ENCODE measurements at places on chromosomes 12 and 14. TPM values are rescaled to one million over a fixed set of nuclear protein-coding genes. Genes with fewer than 3 reads are reported as not detected.

DNA sequence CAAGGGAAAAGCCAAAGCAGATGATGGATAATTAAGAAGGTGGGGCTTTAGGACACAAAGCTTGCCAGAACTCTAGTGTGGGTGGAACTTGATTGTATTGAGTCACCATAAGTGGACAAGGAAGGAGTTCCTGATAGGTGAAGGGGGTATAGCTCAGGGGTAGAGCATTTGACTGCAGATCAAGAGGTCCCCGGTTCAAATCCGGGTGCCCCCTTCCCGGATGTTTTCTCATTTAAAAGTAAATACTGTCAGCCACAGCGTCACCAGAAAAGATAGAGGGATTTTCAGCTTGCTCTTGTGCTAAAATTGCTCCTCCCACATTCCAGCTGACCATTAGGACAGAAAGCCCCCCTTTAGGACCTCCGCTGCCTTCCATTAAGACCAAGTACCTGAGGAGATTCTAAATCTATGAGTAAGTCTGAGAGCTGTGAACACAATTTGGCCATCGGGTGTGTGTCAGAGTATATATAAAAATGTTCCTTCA, 36.6 kb downstream of the DCAF4 start:
- no peak for DNase-seq

- DNase-seq, result no peak
Observed at GRCh38 chr14:77786148-77786547, 13.8 kb upstream of the ADCK1 start.

The KRT78 gene
- not detected for total RNA-seq

- no peak for DNase-seq
Observed at GRCh38 chr12:62983594-62983993, 48.6 kb upstream of the PPM1H start.

DNA sequence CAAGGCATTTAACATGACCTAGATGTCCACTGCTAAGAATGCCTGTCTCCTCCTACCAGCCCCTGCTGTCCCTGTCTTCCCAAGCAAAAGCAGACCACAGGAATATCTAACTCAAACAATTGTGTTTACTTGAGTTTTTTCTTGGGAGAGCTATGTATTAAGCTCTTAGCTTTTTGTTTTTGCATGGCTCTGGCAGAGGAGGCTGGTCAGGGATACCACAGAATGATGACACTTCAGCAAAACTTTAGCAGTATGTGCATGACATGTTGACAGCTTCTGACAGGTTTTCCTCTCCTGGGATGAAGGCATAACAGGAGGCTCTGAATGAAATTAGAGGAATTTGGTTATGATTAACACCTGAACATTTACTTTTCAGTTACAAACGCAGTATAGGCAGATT, 6.9 kb downstream of the TMBIM6 start:
- no peak for DNase-seq

DNA sequence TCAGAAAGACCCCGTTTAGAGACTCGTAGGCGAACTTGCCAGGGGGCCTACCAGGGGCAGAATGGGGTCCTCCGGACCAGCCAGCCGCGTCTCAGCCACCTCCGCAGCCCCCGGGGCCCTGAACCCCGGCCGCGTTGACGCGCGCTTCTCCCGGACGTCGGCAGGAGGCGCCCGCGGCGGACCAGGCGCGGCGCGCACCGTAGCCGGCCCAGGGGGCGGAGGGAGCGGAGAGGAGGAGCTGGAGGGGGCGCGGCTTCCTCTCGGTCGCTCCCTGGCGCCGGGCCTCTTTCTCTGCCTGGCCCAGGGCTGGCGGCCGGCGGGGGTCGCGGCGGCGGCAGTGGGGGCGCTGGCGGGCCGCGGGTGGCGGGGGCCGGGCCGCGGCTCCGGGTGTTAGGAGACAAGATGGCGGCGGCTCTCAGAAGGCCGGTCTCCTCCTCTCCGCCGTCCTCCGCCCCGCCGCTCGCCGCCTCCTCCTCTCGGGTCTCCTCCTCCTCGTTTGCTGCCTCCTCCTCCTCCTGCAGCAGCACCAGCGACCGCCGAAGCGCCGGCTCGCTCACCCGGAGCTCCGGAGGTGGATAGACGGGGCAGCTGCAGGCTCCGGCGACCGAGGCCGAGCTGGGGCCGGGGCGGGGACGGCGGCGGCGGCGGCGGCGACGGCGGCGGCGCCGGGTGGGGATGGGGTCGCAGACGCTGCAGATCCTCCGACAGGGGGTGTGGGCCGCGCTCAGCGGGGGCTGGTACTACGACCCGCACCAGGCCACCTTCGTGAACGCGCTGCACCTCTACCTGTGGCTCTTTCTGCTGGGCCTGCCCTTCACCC, at the start of gene PCNX1:
Gene PCNX1 (plus strand): TSS at position 284 of the 820 bp plus-strand sequence. CDS start 392 bp downstream, at position 676.
- DNase-seq, result peak; percentile 95

- no peak for DNase-seq
Observed at GRCh38 chr12:102685841-102686240, 205.5 kb upstream of the IGF1 start.

- no peak for DNase-seq
Observed at GRCh38 chr12:79326663-79327062, 364.1 kb downstream of the PAWR start.

DNA sequence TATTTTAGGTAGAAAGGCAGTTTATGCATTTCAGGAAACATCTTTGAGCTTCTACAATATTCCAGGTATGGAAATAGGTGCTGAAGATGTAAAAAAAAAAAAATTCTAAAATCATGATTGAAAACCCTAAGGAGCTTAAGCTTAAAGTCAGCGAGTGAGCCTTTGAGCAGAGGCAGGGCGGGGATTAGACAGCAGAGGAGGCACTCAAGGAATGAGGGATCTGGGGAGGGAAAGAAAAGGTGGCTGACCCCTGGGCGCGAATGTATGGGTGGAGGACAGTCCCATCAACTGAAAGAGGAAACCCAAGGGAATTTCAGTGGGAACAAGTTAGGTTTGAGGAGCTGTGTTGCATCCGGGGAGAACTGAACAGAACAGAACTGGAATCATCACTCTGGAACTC, 6.4 kb upstream of the PTMS start:
- no peak for DNase-seq

The BTG1 gene
- total RNA-seq, result 163 TPM

The SLCO1A2 gene
- total RNA-seq, result 9.2 TPM

GRCh38 chr12:45186762-45187161, 29.1 kb upstream of the ANO6 start:
- no peak for DNase-seq

GRCh38 chr12:67632005-67632404, 16.5 kb upstream of the DYRK2 start:
- DNase-seq, result no peak

DNA sequence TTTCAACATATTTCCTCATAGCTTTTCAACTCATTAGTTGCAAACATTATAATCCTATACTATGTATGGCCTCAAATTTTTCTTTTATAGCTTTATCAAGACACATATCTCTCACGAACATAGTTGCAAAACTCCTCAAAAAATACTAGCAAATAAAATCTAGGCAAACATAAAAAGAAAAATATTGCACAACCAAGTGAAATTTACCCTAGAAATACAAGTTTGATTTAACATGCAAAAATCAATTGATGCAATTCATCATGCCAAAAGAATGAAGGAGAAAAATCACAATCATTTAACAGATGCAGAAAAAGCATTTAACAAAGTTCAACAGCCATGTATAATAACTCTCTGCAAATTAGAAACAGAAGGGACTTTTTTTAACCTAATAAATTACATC, 33.3 kb upstream of the KCNH5 start:
- DNase-seq, result no peak

DNA sequence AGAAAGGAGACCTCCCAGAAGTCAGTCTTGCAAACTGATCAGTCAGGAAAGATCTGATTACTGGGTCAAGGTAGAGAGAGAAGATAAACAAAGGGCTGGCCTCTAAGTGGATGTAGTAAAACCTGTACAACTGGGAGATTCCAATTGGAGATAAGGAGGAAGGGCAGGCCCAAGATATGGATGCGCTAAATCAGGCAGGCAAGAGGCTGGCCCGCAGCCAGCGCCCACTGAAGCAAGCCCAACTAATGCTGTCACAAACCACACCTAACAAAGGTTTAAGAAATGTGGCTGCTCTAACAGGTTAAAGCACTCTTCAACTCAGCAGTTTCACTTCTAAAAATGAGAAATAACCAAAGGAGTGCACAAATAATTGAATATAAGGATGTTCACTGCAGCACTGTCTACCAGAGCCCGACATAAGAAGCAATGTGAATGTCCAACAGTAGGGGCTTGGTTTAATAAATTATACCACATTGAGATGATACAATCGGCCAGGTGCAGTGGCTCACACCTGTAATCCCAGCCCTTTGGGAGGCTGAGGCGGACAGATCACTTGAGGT, 4.7 kb downstream of the GLTP start:
- DNase-seq, result no peak

DNA sequence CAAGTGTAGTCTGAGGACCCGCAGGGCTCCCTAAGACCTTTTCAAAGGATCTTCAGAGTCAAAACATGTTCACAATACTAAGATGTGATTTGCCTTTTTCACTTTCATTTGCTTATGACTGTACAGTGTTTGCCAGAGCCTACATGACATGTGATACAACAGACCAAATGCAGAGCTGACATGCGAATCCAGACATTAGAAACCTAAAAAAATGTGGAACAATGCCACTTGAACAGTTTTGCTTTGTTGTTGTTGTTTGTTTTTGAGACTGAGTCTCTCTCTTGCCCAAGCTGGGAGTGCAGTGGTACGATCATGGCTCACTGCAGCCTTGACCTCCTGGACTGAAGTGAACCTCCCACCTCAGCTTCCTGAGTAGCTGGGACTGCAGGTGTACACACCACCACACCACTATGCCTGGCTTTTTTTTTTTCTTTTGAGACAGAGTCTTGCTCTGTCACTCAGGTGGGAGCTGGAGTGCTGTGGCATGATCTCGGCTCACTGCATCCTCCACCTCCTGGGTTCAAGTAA, 5.3 kb upstream of the RAB35 start:
- DNase-seq, result no peak

- no peak for DNase-seq
Observed at GRCh38 chr12:32566663-32567295, 112.3 kb upstream of the DNM1L start.

DNA sequence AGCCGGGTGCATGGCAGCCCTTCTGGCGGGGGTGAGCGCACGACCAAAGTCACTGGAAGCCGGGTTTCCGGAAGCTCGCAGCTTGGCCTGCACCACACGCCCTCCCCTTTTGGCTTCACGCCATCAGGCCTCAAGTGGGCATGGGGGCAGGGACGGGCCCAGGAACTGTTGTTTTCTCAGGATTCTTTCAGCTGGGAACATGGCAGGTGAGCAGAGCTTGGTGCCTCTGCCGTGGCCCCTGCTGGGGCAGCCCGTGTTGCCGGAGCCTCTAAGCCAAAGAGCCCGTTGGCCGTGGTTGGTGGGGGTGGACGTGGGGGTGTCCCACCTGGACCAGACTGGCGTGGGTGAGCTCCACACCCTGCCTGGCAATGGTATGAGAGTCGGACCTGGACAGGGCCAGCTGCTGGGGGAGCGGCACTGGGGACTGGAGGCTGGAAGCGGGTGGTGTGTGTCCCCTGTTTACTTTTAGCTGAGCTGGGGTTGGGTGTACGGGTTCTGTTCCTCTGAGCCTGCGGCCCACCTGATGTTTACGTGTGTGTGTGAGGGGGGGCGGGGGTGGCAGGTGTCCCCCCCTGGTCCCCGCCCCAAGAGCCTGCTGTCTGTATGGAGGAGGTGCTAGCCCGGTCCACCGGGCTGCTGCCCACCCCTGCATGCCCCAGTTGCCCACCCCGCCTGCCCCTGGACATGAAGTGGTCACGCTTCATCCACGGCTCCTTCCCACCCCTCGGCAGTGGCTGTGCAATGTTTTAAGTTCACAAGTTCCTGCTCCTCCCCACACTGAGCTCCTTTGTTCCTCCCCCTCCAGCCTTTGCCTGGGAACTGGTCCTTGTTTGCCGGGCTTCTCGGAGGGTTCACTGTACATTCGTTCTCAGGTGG, 28.7 kb upstream of the PLD4 start:
- DNase-seq, result peak; percentile 87

GRCh38 chr12:76183459-76184186, 99.1 kb upstream of the NAP1L1 start:
- DNase-seq, result no peak

The TMEM19 gene
- 39.7 TPM for total RNA-seq

DNA sequence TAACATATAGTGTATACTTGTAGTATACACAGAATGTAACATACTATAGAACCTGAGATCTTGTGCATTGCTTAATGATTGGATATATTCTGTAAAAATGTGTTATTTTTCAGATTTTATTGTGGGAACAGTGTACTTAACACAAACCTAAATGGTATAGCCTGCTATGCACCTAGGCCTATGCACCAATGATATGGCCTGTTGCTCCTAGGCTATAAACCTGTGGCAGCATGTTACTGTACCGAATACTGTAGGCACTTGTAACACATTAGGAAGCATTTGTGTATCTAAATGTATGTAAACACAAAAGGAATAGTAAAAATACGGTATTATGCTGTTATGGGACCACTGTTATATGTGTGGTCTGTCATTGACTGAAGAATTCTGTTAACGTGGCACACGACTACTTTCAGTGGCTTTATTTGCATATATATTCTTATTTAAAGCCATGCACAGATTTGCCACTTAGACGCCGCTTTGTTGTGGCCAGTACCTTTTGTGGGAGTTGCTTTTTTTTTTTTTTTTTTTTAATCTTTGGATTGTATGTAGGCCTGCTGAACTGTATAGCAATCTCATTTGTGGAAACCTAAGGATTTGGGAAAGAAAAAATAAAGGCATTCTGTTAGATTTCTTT, 7.4 kb downstream of the PAPOLA start:
- no peak for DNase-seq

GRCh38 chr12:61713121-61713520, 547.1 kb upstream of the USP15 start:
- DNase-seq, result no peak

- no peak for DNase-seq
Observed at GRCh38 chr12:49584591-49584990, 16.6 kb upstream of the MCRS1 start.

The CCNT1 gene
- total RNA-seq, result 31.2 TPM

The STON2 gene
- 47.7 TPM for total RNA-seq

DNA sequence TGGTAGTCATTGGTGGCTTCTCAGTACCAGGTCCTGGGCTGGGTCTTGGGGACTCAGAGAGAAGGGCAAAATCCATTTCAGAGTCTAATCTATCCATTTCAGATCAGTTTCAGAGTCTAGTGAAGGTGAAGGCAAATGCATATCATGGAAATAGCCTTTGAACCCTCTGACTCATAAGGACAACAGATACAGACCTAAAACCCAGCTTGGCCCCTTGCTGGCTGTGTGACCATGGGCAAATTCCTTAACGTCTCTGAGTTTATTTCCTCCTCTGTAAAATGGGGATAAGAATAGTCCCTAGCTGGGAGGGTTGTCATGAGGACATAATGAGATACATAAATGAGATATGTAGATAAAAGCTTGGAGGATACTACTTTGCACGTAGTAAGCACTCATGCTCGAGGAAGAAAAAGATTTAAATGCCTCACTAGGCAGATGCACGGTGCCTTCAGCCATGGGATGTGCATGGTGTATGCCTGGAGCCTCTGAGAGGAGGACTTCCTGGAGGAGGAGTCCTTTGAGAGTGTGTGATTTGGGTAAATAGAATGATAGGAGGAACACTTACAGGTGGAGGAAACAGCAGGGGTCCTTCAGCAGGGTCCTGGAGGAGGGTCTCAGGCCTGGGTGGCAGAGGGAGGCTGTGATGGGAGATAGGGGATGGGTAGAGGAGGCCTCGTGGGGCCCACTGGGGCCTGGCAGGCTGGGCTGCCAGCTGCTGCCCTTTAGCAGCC, 8.0 kb downstream of the DTX1 start:
- no peak for DNase-seq

- no peak for DNase-seq
Observed at GRCh38 chr14:81400852-81401251, 728 bp upstream of the STON2 start.

The IL25 gene
- not detected for total RNA-seq

The IL26 gene
- total RNA-seq, result not detected

The SLC17A8 gene
- 0.14 TPM for total RNA-seq

The POTEG gene
- not detected for total RNA-seq

Measured in upper lobe of right lung (tissue), 1 donor.